ENCODE measurements at places on chromosomes 1 and 21.

DNA sequence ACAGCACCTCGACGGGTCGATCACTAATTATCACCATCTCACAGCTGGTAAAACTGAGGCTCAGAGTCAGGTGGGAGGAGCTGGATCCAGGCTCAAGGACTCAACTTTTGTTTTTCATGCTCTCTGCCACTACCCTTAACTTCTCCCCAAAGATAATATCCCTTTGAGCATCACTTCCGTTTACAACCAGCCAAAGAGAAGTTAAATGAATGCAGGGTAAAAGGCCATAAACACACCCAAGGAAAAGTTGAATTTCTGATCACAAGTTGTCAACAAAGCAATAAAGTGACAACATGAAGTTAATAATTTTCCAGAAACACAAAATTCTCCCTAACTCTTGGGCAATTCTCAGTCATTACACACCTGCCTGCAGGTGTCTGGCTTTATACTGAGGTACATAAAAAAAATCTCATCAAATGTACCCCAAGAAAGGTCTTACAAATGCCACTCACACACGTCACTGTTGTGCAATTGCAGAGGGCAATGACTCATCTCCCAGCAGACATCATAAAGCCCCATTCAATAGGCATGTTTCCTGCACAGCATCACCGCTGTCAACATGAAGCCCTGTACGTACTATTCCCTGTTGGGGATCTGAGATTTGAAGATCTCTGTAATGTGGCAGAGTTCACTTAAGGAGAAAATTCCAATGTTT is 3.4 kb downstream of the OR2T11 start:
- DNase-seq = no peak

DNA sequence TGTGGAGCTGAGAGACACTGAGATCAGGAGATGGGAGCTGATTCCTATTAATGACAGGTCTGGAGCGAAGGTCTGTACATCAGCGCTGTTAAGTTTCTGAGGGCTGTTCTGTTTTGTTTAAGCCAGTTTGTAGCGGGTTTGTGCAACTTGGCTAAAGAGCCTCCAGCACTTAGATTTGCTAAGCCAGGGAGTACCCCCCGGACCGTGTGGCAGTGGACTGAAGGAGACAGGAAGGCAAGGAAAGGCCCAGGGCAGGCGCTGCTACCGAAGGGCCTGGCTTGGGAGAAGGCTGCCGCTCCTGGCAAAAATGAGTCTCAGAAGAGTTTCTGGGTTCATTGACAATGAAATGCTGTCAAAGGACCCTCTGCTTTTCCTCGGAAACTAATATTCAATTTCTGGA is 139.3 kb upstream of the ZNF644 start:
- DNase-seq = no peak

- DNase-seq = no peak
Measured at GRCh38 chr1:64282351-64282750, 78.9 kb downstream of the UBE2U start.

- no peak for DNase-seq
Measured at GRCh38 chr1:168410464-168410863, 129.8 kb downstream of the TBX19 start.

- DNase-seq = no peak
Measured at GRCh38 chr1:179311149-179311700, 17.6 kb downstream of the SOAT1 start.

DNA sequence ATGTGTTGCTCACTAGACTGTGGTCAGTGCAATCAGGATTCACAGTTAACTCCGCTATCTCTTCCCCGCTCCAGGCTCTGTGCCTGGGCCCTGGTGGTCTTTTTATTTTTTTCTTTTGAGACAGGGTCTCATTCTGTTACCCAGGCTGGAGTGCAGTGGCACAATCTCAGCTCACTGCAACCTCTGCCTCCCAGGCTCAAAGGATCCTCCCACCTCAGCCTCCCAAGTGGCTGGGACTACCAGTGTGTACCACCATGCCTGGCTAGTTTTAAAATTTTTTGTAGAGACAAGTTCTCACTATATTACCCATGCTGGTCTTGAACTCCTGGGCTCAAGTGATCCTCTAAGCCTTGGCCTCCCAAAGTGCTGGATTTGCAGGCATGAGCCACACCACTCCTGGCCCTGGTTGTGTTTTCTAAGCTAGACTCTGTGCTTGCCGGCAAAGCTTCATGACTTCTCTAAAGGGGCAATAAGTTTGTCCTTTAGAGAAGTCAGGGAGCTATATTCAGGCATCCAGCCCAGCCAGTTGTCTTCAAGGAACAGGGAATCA is 1.4 kb downstream of the RCSD1 start:
- DNase-seq = no peak

DNA sequence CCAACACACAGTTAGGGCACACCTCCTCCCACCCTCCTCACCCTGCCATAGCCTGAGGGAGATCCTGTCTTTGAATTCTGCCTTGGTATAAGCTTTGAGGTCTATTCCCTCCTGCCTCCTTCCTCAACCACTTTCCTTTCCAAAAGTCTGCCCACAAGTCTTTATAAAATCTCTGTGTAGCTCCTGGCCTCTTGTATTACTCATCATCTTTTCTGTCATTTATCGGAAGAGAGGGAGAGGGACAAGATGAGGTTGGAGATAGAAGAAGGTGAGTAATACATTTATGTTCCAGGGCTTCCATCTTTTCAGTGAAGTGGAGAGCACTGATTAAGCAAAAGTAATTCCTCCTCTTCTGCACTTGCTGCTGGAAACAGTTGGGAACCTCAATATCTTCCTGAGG is 30.5 kb upstream of the EFCAB14 start:
- no peak for DNase-seq

DNA sequence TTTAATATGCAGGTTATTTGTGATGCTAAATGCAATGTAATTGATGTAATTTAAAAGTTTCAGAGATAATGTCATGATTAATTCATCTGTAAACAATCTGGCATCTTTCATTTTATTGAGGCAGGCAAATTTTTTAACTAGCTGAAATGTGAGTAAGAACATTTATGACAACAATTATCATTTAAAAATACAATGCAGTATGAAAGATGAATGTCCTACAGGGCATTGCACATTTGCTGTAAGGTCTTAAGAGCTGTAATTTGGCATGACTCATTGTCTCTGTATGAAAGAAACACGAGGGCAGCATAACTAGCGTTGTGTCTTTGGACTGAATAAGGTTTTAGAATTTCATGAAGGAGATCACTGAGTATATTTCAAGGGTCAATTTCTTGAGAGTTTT is 642.8 kb downstream of the PLA2G4A start:
- DNase-seq = no peak

- no peak for DNase-seq
Measured at GRCh38 chr1:190244406-190244805, 233.3 kb downstream of the BRINP3 start.

- DNase-seq = peak; percentile 27
Measured at GRCh38 chr1:186155594-186155993, 219.5 kb downstream of the TPR start.

- no peak for DNase-seq
Measured at GRCh38 chr1:27345272-27345671, 3.5 kb downstream of the SYTL1 start.

DNA sequence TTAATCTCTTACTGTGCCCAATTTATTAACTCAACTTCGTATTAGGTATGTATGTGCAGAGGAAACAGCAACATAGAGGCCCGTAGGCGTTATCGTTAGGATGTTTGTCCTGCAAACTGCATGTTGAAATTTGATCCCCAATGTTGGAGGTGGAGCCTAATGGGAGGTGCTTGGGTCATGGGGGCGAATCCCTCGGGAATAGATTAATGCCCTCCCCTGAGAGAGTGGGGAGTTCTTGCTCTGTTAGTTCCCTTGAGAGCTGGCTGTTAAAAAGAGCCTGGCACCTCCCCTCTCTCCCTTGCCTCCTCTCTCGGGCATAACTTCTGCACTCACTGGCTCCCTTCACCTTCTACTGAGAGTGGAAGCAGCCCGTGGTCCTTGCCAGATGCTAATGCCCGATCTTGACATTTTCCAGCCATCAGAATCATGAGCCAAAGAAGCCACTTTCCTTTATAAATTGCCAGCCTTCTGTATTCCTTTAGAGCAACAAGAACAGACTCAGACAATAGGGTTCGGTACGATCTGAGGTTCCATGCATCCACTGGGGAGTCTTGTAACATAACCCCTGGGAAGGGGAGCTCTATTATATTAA is 149.0 kb upstream of the RAB4A start:
- DNase-seq = no peak

DNA sequence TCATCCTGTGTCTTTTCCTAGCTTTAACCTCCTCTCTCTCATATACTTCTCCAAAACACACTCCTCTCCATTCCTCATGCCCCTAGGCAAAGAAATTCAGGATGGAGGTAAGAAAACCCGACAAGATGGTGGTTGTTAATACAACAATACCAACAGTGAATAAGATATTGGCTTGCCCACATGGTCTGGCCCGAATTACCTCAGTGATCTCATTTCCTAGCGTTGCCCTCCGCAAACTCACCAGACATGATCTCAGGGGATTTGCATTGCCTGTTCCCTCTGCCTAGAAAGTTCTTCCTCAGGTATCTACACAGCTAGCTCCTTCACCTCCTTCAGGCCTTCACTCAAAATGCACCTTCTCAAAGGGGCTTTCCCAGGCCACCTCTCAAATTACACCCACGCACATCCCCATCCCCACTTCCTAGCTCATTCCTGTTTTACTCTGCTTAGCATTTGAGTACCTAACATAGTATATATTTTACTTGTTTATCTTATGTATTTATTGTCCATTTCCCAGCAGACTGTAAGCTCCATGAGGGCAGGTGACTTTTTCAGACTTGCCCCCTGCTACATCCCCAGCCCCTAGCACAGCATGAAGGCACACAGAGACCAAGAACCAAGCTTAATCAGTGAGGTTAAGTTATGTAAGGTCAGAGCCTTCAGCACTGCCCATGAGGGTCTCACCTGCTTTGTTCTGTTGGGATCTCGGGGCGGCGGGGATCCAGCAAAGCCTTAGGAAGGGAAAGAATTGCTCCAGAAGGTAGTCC is 10.2 kb upstream of the UBR4 start:
- no peak for DNase-seq

DNA sequence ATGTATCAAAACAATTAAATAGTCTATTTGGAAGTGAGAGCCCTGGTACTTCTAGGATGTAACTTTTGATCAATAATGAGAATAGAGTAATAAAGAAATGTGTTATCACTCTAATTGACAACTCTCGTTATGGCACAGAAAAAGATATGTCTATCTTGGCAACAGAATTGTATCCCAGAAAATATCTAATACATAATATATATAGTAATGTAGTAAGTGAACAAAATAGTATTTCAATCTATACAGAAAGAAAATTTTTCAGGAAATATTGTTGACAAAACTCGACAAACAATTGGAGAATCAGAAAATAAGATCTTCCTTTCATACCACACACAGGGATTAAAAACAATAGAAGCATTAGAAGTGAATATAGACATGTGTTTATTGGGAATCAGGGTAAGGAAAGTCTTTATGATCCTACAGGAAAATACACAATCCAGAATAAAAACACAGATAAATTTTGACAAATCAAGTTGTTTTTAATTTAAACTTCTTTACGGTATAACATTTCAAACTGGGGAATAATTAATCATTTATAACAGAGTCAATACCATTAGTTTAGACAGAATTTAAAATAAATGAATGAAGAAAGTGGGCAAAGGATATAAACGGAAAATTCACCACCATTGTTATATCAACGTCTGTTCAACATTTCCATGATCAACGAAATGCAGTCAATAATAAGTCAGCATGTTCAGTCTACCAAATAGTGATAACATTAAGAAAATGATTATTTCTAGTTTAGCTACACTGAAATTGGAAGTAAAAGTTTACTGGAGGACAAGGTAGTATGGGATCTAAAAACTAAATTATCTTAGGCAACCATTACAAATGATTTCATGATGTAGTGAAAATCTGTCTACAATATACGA is 1526.5 kb upstream of the TPTE start:
- no peak for DNase-seq

DNA sequence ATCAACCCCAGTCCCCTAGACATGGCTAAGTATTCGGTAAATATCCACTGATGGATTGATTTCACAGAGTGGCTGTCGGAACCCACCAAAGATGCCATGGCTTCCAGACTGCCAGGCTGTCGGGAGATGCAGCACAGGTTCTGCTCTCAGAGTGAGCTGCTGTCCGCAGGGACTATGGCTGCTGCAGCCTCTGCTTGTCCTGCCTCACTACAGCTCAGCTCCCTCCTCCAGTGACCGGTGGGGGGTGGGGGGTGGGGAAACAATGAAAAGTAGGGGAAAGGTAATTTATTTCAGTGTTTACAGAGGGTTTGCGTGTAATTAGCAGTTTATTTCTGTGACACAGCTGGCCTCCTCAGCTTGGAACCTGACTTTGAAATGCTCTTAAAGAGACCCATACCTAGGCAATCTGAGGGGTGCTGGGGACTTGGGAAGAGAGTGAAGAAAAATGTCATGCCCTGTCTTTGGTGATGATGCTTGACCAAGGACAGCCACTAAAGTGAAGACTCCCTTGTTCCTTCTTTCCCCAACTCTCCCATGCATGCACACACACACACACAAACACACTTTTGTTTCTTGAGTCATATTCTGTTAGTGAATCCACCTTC is 109.0 kb downstream of the CACNA1E start:
- no peak for DNase-seq

DNA sequence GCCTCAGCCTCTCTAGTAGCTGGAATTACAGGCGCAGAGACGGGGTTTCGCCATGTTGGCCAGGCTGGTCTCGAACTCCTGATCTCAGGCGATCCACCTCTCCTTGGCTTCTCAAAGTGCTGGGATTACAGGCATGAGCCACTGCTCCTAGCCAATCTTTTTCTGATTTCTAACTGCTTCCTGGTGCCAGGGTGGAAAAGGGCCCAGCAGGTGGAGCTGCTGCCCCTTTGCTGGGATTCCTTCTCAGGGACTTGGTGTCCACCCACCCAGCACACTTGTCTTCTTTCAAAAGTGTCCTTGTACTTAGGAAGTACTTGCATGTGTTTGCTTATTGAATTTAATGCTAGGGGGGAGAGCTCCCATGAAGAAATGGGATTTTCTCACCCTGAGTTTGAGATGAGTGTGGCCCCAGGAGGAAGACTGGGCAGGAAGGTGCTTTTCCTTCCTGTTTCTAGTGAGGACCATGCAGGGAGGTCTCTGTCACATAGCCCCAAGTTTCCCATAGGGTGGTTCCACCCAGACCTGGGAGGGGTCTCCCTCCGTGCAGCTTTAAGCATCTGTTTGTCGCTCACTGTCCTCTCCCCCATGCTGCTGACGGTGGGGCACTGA is 14.2 kb downstream of the UTP11 start:
- no peak for DNase-seq

DNA sequence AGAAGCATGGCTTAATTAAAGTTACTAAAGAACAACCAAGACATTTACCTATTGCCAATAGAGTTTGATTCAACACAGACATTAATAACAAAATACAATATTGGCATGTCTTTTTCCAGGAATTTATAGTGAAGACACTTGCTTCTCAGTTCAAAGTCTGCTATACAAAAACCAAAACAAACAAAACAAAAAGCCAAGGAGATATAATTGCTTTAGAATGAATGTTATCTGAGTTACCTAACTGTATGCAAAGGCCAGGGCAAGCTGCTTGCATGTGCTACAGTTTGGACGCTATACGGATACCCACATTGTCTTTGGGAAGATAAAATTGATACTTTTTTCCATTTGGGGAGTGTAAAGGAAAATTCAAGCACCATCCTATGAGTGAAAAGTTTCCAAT is 13.6 kb downstream of the FMO5 start:
- no peak for DNase-seq

All from SIG-M5 (cell line).